ENCODE measurements at places on chromosomes 5 and 9.

DNA sequence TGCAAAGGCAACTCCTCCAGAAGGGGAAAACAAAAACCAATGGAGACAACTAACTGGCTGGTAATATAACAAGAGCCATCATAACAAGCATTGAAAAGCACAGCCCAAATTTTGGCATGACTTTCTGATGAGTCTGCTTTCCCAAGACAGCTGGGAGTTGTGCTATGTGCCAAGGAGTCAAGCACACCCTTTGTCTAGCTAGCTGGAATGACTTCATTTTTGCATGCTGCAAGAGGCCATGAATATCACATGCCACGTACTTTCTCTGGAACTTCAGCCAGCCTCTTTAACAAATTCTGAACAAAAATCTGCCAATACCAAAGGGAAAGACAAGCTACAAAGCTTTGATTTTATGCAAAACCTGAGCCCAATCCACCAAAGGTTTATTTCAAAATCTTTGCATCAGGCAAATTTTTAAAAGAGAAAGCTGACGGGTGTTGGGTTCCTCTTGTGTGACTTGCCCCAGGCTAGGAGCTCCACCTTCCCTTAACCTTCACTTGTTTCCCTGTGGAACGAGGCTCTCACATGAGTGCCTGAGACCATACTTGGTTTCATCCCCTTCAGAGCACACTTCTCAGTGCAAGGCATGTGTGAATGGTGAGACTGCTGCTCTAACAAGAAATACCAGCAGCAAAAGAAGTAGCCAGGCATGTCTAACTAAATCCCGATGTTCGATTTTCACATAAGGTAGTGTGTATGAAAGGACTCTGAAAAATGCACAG, 47.3 kb downstream of the S1PR3 start:
- no peak for DNase-seq

DNA sequence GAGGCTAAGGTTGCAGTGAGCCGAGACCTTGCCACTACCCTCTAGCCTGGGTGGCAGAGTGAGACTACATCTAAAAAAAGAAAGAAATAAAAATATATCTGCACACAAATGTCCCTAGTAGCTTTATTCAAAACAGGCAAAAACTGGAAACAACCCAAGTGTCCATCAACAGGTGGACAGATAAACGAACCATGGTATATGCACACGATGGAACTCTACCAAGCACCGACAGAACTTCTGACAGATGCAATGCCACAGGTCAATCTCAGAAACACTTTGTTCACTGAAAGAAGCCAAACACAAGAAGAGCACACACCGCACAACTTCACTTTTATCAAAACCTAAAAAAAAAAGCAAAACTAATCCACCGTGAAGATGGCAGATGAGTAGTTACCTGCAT, 30.4 kb downstream of the CAMSAP1 start:
- DNase-seq: no peak

DNA sequence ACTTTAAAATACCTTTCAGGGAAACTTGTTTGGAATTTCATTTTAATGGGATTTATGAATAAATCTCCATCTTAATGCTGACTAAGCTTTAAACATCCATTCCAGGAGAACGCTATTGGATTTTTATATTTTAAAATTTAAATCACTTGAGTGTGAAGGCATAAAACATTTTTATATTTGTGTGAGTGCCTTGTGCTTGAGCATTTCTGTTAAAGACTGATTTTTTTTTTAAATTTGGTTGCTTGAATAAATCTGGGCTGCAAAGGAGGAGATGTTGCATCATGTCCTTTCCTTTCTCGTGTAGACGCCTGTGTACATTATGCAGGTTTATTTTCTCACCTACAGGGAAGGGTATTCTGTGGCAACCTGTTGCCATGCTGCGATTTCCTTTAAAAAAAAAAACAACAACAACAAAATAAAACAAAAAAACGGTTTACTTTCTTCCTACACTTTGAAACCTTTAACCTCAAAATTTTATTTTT, 108.1 kb downstream of the ZNF462 start:
- DNase-seq: no peak

- no peak for DNase-seq
These were observed 282.6 kb downstream of the SPATA31D1 start for GRCh38 chr9:82271106-82271561.

GRCh38 chr9:105057551-105057950, 129.6 kb upstream of the ABCA1 start:
- DNase-seq: no peak

GRCh38 chr5:179860301-179860700, 1.7 kb upstream of the MRNIP start:
- DNase-seq: no peak
